Activated CD4-positive, alpha-beta T cell treated with anti-CD3 and anti-CD28 coated beads for 4 hours (primary cell): ENCODE measurements at places on chromosomes 5 and 9.

GRCh38 chr5:178780581-178781498 lies 50.4 kb upstream of the ZNF354A start:
- no peak for DNase-seq

GRCh38 chr9:137679695-137680305 lies 61.0 kb downstream of the EHMT1 start:
- no peak for DNase-seq

DNA sequence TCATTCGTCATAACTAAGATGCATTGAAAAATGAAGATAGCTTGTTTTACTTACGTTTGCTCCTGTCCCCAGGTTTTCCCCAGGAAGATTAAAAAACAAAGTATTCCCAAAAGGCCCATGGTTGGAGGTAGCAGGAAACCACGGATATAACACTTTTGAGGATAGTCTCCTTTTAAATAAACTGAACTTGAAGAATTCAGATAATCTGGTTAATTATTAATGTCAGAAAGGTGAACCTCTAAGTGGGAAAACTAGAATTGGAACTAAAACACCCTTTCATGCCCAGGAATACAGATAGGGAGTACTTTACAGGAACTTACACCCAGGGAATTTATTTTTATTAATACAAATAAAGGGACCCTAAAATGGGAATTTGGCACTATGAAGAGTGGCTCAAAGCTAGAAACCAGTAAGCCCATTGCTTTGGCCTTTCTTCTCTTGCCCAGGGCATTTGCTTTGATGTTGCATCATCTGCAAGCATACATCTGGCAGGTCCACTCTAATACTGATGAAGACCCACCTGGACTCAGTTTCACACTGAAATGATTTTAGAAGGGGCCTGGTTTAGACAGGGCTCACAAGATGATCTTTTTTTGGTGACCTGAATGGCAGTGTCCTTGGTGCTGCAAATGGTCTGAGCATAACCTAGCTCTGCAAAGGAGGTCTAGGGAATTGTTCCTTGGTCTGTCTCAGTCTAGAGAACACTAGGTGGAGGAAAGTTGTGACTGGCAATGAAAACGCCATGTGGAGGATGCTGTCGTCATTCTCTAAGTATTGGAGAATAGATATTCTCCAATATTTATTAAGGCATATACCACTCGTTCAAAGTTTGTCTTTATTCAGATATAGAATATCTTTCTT lies at the start of gene C5:
TSS of gene C5 (minus strand) at position 148 of the 861 bp plus-strand sequence. CDS start at position 119, 29 bp downstream.
- no peak for DNase-seq

DNA sequence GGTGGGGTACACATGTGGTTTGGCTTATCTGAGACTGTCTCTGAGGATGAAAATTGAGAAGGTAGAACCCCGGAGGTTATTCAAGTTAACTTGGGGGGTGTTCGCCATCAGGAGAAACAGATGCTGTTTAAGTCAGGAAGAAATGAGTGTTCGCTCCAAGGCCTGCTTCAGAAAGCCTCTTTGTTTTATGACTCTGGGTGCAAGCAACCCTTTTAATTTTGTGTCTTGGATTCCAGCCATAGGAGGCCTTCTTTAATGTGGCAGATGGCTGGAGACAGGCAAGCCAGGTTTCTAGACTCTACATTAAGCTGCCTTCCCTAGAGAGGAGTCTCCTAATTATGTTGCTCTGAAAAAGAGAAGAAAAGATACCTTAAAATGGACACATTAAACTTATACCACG lies 4.2 kb upstream of the SMAD5 start:
- no peak for DNase-seq

- no peak for DNase-seq
These were observed 120.8 kb downstream of the RASGRF2 start for GRCh38 chr5:81080809-81081460.

- no peak for DNase-seq
These were observed 34.2 kb downstream of the THBS4 start for GRCh38 chr5:80069251-80069800.

DNA sequence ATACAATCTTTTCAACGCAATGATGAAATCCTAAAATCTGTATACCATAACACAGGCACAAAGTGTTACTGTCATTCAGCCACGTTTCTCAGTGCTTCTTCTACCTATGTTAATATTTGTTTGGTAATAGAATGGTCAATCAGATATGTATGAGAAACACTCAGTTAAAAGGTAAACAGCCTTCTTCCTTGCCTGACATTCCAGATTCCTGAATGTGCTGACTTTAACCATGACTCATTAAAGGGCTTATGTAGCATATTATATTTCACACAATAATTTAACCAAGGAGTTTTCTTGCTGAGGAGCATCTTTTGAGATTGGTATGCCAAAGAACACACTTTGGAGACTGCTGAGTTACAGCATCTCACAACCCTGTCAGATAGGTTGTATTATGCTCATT lies 187.6 kb downstream of the CETN3 start:
- DNase-seq = no peak

GRCh38 chr9:72312386-72312987 lies 52.5 kb downstream of the ZFAND5 start:
- DNase-seq = no peak

- no peak for DNase-seq
These were observed 2.6 kb downstream of the AP3S1 start for GRCh38 chr5:115844321-115844817.

DNA sequence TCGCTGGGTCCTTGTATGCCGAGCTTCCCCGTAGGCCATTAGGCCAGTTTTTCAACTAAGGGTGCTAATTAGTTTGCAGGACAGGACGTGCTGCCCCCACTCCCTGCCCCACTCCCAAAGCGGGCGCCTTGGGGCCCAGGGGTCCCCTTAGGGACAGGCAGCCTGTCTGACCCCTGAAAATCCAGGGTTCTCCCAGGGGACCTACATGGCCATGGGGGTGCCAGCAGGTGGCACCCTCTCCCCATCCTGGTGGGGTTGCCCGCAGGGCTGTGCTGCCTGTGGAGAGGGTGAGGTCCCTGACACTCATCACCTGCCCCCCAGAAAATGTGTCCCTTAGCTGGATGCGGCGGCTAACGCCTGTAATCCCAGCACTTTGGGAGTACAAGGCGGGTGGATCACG lies 8.5 kb upstream of the CCDC187 start:
- DNase-seq = peak; percentile 21

DNA sequence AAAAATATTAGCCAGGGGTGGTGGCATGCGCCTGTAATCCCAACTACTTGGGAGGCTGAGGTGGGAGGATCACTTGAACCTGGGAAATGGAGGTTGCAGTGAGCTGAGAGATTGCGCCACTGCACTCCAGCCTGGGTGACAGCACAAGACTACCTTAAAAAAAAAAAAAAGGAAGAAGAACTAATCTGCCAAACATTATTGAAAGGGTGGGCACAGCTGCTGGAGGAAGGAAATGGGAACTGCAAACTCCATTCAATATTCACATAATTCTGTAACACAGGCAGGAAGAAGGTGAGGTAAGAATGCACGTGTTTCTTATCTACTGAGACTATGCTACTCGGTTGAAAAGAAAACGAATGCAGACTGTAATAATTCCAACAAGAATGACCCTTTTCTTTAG lies 121.1 kb upstream of the GNA14 start:
- no peak for DNase-seq

- no peak for DNase-seq
These were observed 386.0 kb downstream of the SPOCK1 start for GRCh38 chr5:137113161-137113560.

DNA sequence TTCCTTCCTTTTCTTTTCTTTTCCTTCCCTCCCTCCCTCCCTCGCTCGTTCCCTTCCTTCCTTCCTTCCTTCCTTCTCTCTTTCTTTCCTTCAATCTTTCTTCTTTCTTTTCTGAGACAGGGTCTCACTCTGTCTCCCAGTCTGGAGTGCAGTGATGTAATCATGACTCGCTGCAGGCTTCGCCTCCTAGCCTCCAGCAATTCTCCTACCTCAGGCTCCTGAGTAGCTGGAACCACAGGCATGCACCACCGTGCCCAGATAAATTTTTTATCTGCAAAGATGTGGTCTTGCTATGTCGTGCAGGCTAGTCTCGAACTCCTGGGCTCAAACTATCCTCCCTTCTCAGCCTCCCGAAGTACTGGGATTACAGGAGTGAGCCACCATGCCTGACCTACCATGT lies 81.4 kb downstream of the SPATA31C2 start:
- DNase-seq = no peak

- no peak for DNase-seq
These were observed 24.5 kb upstream of the LAMC3 start for GRCh38 chr9:130984521-130984920.

DNA sequence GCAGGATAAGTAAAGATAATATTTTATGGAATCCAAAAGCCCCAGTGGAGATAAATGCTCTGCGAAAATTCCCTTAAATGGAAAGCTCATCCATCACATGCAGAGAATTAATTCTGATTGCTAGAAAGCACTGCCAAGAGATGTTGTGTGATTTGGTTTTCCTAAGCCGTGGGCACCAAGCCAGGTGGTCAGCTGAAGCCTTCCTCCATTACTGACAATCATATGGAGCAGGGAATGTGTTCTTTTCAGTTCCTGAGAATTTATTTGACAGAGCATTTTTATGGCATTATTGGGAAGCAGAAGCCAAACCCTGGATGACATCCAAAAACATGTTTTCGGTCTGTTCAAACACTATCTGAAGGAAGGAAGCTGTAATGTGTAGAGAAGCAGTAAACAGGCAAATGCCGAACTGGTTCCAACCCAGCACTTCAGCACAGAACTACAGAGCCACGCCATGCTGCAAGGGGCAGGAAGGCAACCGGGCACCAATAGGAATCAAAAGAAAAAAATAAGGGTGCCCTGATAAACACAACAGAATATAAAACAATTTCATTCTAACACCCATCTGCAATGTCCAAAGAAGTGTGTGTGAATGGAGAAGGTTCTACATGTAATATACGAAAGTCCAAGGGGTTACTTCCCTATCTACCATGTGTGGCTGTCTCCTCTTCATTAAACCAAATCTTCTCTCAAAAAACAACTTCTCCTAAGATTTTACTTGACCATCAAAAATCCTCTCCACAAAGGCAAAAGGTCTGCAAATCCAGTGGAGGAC lies 12.3 kb downstream of the ARSB start:
- no peak for DNase-seq

DNA sequence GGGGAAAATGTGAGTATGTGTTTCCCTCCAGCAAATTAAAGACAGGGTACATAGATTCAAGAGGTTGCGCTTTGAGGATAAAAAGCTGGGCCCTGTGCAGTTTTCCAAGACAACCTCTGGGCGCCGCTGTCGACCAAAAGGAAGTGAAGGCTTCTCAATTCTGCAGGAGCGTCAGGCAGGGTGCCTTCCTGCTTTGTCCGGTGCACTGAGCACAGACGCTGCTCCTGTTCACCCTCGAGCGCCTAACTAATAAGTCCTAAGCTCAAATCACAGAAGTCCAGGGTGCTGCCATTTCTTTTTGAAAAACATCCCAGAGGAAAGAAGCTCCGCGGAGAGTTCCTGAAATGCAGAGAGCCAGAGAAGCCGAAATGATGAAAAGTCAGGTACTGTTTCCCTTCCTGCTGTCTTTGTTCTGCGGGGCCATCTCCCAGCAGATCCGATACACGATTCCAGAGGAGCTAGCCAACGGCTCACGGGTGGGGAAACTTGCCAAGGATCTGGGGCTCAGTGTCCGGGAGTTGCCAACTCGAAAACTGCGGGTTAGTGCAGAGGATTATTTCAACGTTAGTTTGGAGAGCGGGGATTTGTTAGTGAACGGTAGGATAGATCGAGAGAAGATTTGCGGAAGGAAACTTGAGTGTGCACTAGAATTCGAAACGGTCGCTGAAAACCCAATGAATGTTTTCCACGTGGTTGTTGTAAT lies at the start of gene PCDHGB1:
TSS of gene PCDHGB1 (plus strand) at position 183 of the 703 bp plus-strand sequence. CDS start at position 345, 162 bp downstream.
- no peak for DNase-seq

GRCh38 chr5:179869101-179869500 lies 10.5 kb upstream of the MRNIP start:
- DNase-seq = no peak

GRCh38 chr5:82911910-82912309 lies 165.3 kb downstream of the TMEM167A start:
- DNase-seq = no peak

- DNase-seq = no peak
These were observed 7.2 kb downstream of the AQP3 start for GRCh38 chr9:33440204-33440603.

- DNase-seq = no peak
These were observed 39.1 kb downstream of the WHRN start for GRCh38 chr9:114465906-114466900.

DNA sequence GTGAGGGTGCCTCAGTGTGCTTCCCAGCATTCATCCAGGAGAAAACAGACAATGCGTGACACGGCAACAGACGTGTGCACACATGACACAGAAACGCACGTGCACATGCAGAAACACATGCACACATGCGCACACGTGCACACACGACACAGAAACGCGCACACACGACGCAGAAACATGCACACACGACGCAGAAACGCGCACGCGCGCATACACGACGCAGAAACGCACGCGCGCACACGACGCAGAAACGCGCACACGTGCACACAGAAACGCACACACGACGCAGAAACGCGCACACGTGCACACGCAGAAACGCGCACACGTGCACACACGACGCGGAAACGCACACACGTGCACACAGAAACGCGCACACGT lies 16.5 kb downstream of the TPPP start:
- DNase-seq = no peak

DNA sequence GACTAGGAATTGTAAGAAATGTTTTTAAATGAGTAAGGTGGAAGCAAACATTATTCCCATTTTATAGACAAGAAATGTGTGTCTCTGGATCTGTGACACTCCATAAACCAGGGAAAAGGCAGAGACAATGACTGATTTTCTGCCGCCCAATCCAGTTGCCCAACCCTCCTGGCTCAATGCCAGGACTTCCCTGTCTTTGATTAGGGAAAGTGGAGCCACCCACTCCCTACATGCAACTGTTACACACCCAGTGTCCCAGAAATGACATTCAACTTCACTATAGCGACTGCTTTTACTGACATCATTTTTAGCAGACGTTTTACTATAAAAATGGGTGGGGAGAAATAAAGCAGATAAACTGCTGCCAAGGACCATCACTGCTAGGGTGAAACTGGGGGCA lies 79.7 kb downstream of the THBS4 start:
- DNase-seq = no peak

GRCh38 chr5:151139015-151139414 lies 18.6 kb downstream of the ANXA6 start:
- DNase-seq = no peak

DNA sequence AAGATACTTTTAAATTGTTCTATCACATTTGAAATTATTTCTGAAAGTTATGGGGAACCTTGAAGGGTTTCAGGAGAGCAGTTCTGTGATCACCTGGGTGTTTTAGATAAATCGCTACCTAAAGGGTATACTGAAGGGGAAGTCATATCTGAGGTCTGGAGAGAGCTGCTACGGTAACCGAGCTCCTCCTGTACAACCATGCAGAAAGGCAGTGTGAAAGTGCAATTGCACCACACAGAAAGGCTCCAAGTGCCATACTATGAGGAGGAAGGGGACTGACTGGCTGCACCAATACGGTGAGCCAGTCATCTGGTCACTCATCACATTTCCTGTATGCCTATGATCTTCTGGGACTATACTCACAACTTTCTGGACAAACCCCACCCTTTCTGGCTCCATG lies 241.4 kb upstream of the SLC24A2 start:
- no peak for DNase-seq

DNA sequence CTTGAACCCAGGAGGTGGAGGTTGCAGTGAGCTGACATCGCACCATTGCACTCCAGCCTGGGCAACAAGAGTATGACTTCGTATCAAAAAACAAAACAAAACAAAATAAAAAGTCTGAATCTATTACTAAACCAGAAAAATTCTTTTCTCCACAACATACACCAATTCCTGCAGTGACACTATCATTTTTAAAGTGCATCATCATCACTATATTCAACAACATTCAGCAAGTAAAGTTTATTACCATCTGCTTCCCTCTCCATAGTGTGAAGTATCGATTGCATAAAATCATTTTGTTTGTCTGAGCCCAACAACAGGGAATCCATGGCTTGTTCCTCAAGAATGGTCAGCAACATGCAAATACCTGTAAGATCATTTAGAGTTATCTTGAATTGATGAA lies 20.4 kb downstream of the SETX start:
- DNase-seq = no peak
